RWPE2 (cell line): ENCODE measurements at places on chromosomes 2 and 18.
A peak's percentile ranks its signal among the peaks of the same experiment; 100 is the strongest.

DNA sequence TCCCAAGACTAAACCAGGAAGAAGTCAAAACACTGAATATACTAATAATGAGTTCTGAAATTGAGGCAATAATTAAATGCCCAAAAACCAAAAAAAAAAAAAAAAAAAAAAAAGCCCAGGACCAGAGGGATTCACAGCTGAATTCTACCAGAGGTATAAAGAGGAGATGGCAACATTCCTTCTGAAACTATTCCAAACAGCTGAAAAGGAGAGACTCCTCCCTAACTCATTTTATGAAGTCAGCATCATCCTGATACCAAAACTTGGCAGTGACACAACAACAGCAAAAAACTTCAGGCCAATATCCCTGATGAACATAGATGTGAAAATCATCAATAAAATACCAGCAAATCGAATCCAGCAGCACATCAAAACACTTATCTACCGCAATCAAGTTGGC, 108.5 kb upstream of the COL3A1 start:
- no peak for DNase-seq

DNA sequence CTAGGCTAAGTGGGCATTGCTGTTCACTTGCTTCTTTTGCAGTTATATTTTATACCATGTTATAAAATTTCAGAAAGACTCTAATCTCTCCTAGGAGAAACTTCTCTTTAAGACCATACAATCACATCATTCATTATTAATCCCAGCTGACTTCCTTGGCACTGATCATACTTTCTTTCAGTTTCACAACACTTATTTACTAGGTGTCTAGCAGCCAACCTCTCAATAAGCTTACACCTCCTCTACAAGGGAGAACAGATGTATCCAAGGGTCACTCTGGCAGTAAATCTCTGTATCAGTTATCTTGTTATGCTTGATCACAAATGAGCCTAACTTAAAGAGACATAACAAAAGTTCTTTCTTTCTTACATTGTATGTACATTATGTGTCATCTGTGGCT, 69.8 kb upstream of the EPB41L5 start:
- DNase-seq: no peak

- DNase-seq: no peak
Observed at GRCh38 chr18:8296886-8297616, 312.2 kb upstream of the RAB12 start.

DNA sequence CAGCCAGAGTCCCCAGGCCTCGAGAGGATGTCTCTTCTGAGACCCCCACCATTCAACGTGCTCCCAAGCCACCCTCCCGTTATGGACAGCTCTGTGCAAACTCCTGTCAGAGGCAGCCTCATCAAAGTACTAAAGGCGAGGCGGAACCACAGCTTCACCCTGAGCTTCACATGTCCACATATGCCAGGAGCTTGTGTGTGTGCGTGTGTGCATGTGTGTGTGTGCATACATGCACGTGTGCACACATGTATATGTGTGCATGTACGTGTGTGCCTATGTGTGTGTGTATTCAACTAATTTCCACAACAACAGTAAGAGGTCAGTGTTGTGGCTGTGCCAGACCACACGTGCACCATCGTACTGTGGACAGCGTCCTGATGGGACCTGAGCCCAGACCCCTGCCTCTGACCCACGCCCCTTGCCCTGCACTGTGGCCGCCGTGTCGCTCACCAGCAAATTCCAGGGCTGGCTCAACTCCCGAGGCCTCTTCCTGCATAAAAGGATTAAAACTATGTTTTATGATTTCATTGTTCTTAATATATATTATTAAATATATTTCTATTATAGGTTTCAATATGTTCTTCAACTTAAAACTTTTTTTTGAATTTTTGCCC, 444.8 kb downstream of the EIPR1 start:
- DNase-seq: no peak

DNA sequence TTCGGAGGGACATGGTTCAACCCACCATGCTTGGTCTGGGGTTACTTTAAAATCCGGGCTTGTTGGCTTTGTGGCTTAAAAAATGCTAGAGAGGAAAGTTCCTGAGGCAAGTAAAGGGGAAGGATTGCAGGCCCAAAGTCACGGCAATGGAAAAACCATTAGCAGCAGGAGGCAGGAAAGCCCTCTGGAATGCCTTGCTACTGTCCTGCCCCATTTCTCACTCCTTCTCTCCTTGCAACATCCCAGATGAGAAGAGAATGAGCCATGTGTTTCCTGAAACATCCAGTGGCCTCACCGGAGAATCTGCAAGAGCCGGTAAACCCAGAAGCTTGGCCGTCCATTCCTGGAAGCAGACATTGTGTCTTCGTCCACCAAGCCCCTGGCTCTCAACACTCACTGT, 97.4 kb upstream of the LCLAT1 start:
- DNase-seq: no peak

GRCh38 chr2:207227062-207227748, 61.5 kb upstream of the KLF7 start:
- DNase-seq: no peak

- no peak for DNase-seq
Observed at GRCh38 chr2:48912110-48912509, 156.6 kb upstream of the LHCGR start.

DNA sequence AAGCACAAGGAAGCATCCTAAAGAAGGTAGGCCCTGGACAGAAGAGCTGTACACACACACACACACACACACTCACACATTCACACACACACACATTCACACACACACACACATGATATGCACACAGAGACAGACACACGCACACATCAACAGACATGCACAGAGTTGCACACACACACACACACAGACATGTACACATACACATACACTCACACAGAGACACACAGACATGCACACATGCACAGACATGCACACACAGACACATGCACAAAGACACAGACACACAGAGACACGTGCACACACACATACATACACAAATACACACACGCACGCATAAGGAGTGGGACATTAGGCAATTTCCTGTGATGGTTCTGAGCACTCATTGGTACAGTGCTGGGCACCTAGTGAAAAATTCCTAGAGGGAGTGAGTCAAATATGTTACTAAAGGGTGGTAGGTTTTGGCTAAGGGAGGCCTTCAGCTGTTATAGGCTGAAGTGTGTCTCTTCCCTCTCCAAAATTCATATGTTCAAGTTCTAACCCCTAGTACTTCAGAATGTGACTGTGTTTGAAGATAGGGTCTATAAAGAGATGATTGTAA, 26.4 kb downstream of the THNSL2 start:
- DNase-seq: no peak

GRCh38 chr18:48831802-48832201, 119.0 kb downstream of the SMAD7 start:
- no peak for DNase-seq

- DNase-seq: no peak
Observed at GRCh38 chr2:881204-881918, 69.3 kb upstream of the SNTG2 start.

DNA sequence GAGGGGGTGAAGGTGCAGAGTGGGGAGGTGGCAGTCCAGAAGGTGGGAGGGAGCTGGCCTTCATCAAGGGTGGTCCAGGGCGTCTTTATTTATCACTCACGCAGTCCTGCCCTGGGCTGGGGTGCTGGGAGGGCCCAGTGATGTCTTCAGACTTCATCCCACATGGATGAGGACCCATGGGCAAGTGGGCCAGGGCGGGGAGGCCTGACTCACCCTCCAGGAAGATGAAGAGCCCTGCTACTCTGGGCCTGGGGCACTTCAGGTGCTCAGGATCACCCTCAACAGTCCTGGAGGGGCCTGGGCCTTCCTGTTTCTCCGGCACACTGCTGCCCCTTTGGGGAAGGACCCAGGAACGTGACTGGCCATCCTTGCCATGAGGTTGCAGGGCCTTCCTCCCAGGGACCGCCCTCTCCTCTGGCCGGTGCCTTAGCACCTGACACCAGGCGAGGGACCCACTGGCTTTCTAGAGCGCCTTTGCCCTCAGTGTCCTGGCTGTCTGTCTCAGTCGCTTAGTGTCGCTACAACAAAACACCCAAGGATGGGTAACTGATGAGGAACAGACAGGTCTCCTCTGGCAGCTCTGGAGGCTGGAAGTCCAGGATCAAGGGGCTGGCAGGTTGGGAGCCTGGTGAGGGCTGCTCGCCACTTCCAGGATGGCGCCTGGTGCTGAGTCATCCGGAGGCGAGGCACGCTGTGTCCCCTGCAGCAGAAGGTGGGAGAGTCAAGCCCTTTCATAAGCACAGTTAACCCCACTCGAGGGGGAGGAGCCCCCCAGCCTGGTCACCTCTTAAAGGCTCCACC, 57.8 kb upstream of the HS6ST1 start:
- peak; percentile 29 for DNase-seq

GRCh38 chr18:22113144-22113844, 56.1 kb upstream of the GATA6 start:
- DNase-seq: no peak

DNA sequence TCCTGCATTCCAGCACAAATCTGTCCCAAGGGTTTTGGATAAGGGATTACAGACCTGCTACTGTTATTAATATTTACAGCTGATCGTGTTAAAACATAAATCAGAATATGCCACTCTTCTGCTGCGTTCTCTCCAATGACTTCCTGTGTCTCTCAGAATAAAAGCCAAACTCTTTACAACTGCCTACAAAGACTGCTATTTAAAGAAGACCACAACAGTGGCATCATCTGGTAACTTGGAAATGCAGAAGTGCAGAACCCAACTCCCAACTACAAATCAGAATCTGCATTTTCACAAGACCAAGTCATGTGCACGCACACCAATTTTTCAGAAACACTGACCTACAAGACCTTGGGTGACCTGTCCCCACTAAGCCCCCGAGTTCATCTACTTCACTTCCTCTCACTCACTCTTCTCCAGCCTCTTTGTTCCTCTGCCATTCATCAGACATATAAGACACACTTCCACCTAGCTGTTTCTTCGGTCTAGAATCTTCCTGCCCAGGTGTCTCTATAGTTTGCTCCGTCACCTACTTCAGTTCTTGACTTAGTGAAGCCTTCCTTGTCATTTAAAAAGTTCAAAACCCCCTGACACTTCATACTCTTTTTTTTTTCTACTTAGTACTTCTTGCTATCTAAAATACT, 36.0 kb downstream of the CHN1 start:
- no peak for DNase-seq

DNA sequence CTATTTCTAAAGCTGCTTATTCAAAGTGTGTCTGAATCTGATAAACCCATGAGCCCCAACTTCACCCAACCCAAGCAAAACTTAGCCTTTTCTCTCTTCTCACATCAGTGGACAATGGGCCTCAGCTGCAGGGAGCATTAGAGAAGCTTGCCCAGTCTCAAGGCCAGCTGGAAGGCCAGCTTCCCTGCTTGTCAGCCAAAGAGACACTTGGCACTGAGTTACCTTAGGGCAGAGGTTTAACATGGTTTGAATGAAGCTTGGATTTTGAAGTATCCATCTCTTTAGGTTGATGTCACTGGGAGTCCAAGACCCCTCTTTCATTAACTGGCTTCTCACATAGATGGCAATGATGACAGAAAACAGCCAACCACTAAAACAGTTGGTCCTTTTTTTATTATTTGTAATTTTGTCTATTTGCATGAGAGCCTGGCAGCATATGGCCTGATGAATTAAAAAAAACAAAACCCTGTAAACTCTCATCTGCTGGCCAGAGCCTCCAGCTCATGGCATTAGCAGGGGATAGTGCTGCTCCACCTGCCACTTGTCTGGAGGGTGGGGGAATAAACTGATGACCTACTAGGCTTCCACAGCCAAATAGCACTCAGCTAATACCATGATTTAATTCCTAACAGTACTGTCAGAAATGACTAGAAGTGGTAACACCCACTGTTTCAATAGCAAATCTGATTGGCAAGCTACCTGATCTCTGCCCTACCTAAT, 137.0 kb downstream of the UBE2E3 start:
- no peak for DNase-seq

- no peak for DNase-seq
Observed at GRCh38 chr2:57497489-57498096, 549.0 kb upstream of the VRK2 start.

- no peak for DNase-seq
Observed at GRCh38 chr18:6401687-6402086, 13.0 kb downstream of the L3MBTL4 start.

DNA sequence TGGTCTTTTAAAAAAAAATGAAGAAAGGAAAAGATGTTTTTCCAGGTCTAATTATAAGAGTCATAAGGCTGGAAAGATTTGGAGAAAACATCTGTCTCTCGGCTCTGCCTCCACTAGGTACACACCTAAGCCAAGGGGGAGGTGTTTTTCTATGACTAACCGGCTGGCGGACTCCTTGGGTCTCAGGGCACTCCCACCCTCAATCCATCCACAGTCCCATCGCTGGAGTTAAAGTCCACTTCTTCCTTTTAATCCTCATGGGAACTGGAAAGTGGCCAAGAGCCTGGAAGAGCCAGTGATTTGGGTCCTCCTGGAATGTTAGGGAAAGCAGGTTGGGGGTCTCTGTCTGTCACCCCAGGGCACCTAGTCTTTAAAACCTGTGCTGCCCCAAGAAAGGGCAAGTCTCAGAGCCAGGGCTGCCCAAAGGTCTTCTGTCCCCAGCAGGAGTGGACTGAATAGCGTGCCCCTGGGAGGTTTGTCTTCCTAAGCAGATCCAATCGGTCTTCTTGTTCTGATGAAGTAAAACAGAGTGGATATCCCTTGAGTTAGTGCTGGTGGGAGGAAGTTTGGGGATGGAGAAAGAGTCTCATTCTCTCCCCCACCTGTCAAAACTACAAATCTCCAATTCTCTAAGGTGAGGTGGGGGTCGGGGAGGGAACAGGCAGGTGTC, 66.4 kb downstream of the MCFD2 start:
- no peak for DNase-seq

DNA sequence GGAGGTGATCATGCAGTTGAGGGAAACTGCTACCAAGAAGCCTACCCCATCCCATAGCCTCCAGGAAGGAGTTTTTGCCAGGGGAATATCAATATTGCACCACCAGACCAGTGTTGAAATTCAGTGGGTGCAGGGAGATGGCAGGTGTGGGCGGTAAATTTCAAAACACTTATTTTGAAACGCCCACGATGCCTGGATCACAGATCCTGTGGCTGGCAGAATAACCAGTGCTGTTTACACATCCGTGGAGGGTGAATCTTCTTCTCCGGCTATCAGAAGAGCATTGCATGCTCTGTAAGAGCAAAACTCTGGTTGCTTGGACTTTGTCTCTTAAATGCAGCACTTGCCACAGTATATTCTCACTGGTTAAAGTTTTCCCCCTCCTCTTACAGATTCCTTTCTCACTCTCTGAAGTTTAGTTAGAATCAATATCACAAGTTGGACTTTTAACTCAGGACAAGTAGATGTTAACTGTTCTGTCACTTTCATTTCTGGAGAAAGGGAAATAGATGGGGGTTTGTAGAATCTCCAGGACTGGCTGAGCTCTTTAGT, 70.5 kb upstream of the ZCCHC2 start:
- DNase-seq: no peak

DNA sequence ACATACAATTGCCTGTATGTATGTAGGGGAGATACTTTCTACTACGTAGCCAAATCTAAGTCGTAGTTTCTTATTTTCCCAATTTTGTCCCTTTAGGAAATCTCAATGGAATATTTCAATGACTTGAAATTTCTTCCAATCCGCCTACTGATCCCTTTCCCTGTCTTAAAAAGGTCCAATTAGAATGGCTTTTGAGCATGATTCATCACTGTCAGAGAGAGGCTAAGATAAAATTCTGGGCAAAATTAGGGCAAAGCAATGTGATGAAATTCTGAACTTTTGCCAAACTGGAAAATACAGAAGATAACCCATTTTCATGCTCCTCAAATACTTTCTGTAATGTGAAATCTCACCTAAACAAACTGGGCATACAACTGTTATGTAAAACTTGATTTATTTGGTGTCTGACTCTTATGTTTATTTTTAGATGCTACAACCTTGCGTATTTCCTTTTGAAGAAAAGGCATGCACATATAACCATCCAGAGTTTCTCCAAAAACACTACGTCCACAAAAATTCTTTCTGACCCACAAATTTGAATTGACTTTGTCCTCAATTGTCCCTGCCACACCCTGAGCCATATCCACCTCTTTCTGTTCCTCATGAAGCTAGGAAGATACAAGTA, 147.1 kb downstream of the IKZF2 start:
- DNase-seq: no peak
